Activated naive CD4-positive, alpha-beta T cell (primary cell): ENCODE measurements at places on chromosomes 16 and 17.

GRCh38 chr17:79034931-79035485 is 11.0 kb downstream of the C1QTNF1 start:
- no peak for DNase-seq

DNA sequence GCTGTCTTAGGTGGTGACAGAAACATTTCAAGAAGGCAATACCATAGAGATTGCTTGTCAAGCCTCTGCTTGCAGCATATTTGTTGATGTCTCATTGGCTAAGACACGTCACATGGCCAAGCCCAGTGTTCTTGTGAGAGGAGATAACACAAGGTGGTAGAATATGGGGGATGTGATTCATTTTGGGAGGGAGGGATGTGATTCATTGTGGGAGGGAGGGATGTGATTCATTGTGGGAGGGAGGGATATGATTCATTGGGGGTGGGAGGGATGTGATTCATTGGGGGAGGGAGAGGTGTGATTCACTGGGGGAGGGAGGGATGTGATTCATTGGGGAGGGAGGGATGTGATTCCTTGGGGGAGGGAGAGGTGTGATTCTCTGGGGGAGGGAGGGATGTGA is 470.5 kb upstream of the SALL1 start:
- no peak for DNase-seq

- no peak for DNase-seq
Measured at GRCh38 chr17:11332706-11333105, 91.7 kb downstream of the SHISA6 start.

GRCh38 chr16:88957887-88958577 is 19.0 kb downstream of the CBFA2T3 start:
- DNase-seq, result no peak

- no peak for DNase-seq
Measured at GRCh38 chr16:68074850-68075555, 10.2 kb upstream of the NFATC3 start.

DNA sequence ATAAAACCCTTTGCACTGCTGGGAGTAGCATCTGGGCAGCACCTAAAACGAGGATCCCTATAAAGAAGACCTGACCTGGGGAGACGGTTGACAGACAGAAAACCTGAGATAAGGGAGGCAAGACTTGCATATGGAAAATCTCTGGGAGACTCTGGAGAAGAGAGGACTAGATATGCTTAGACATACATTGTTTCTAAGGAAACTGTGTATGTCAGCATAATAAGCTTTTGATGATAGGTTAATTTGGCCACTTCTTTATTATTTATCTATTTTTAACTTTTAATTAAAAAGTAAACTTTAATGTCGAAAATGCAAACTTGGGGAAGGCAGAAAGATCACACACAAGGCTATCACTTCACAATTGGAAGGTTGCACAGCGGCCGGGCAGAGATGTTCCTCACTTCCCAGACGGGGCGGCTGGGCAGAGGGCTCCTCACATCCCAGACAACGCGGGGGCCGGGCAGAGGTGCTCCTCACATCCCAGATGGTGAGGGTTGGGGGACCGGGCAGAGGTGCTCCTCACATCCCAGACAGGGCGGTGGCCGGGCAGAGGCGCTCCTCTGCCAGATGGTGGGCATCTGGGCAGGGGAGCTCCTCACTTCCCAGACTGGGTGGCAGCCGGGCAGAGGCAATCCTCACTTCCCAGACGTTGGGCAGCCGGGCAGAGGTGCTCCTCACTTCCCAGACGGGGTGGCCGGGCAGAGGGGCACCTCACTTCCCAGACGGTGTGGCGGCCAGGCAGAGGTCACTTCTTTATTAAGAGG is 64.3 kb upstream of the HS3ST3A1 start:
- DNase-seq, result no peak

- no peak for DNase-seq
Measured at GRCh38 chr17:62882284-62882683, 74.2 kb upstream of the MARCHF10 start.

GRCh38 chr17:28901866-28902818 is 737 bp downstream of the DHRS13 start:
- no peak for DNase-seq

DNA sequence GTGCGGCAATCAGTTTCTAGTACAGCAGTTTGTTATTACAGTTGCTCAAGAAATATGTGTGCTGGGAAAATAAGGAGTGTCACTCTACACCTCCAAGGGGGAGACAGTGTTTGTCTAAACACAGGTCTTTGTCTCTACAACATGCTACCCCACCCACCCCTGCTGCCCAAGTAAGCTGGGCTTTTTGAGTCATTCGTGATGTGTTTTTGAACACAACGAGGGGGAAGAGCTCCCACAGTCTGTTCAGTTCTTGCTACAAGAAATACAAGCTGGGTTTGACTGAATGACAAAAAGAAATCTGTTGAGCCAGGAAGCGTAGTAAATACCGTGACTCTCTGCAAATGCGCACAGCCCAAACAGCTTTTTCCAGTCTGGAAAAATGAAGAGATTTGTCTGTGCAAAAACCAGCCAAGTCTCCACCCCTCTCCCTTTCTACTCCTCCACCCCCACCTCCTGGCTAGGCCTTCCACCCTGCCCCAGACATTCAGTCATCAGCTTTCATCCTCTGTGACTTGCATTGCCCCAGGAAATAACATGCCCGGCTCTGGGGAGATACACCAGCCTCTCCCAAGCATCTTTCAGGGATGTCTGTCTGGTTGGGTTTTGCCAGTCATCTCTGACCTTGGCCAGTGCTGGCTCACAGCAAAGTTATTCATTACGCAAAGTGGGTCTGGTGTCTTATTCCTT is 25.7 kb downstream of the CHD9 start:
- no peak for DNase-seq

DNA sequence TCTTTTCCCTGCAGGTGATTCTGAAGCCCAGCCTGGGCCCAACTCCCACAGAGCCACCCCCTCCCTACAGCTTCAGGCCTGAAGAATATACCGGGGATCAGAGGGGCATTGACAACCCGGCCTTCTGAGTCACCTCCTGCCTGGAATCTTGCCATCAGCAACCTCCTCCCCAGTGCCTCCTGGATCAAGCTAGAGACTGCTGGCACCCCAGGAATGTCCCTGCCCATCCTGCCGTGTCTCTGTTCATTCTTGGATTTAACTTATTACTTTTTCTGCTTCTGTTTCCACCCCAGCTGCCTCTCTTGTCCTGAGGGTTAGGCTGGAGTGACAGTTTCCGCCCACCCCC is 4.9 kb downstream of the TMEM92 start:
- DNase-seq, result no peak

DNA sequence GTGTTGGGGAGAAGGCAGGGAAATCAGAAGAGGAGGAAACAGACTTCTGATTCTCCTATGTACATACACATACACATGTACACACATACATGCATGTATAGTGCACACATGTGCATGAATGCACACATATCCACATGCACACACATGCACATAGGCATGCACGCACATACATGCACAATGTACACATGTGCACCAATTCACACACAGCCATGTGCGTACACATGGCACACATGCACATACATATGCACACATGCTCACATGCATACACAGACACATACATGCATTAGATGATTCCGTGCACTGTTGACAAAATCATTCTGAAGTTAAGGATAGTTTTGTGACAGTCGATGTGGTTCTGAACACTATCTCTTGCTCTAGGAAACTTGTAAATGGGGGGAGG is 214.0 kb upstream of the CDH13 start:
- DNase-seq, result no peak

DNA sequence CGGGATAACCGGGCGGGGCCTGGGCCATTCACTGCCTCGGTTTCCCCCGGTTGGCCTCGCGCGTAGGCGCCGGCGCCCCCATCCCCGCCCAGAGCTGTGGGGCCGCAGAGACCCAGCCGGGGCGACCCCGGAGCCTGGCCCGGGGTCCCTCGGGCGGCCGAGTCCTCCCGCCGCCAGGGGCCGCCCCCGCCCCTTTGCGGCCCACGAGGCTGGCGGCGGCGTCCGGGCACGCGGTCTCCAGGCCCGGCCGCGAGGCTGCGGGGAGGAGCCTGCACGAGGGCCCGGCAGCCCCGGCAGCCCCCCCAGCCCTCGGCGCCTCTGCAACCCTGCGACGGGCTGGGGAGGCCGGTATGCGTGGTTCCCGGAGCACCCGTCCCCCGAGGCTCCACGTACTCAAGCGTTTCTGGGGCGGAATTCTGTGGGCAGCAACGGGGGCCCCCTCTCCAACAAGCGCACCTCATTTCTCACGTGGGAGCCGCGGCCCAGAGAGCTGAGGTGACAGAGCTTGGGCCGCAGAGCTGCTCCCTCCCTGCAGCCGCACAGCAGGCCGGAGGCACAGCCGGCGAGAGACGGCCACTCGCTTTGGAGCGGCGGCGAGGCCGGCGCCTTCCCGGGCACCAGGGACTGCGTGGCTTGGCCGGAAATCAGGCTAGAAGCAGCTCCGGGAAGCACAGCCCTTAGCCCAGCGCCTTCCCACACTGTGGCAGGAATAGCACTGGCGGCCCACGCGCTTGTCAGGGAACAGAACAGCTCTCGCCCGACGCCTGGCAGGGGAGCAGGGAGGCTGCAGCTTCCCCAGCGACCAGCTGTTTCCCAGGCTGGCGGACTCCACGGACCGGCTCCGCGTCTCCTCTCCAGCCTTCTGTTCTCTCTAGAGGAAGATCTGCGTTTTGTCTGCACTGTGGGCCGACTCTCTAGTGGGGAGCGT is 867 bp upstream of the LIMD2 start:
- DNase-seq, result no peak

DNA sequence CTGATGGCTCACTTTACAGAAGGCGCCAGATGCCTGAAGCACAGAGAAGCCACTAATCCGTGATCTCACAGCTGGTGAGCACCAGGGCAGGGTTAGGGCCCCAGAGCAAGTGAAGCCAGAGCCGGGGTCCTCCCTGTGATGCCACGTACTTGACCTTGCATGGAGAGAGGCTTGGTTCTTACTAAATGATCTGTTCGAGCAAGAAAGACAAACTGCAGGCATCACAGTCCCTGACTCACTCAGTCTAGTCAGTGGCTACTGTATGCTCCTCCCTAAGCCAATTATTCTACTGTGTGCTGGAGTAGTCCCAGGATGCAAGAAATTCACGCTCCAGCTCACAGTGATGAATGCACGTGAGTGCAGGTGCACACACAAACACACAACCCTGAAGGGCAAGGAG is 55.4 kb downstream of the SDK2 start:
- DNase-seq, result no peak

DNA sequence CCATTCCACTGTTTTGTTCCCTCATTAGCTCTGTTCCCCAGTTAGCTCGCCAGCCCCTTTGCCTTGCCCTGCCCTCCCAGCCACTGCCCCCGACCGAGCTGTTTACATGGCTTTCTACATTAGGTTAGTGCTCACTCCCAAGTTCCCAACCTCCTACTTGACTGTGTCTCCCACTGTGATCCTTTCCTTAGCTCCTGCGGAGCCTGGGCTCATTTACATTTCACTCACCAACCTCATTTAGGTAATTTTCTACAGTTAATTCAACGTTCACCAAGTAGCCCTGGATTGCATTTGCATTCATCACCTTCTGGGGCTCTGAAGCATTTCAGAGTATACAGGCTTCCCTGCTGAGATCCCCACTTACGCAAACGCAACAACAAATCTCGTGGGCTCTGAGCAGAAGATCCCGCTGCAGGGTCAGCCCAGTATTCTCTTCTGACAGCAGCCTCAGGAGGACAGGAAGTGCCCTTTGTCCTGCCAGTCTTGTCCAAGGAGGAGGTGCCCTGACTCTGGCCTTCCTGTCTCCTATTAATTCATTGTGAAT is 325.8 kb upstream of the CCL2 start:
- DNase-seq, result no peak

DNA sequence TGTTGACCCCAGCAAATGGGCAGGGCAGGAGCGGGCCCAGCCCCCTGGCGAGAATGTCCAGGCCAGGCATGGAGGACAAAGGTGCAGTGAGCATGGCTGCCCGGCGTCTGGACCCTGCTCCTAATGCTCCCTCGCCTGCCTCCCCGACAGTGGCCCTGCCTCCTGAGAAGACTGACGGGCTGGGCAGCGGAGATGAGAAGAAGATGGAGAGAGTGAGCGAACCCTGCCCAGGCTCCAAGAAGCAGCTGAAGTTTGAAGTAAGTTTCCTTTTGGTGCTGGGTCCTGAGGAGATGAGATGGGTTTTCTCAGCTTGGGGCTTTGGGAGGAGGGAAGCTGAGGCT is 59.7 kb downstream of the SNX20 start:
- no peak for DNase-seq

GRCh38 chr17:53543472-53543871 is 279.3 kb upstream of the KIF2B start:
- DNase-seq, result no peak

DNA sequence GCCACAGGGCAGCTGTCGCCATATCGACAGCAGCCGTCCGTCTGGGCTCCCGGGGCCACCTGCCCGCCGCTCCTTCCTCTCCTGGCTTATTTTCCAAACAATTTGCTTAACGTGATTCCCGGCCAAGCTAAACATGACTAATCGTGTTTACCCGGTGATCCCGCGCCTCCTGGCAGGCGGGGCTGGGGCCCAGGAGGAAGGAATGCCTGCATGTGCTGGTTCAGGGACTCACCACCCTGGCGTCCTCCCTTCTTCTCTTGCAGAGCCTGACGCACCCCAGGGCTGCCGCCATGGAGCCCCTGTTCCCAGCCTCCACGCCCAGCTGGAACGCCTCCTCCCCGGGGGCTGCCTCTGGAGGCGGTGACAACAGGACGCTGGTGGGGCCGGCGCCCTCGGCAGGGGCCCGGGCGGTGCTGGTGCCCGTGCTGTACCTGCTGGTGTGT is 6.1 kb downstream of the SSTR5 start:
- no peak for DNase-seq

GRCh38 chr17:44108440-44109311 is 14.8 kb downstream of the HDAC5 start:
- DNase-seq, result no peak

GRCh38 chr16:85733155-85733838 is 17.6 kb downstream of the C16orf74 start:
- no peak for DNase-seq

- DNase-seq, result no peak
Measured at GRCh38 chr17:56835264-56835585, 1.3 kb downstream of the DGKE start.

GRCh38 chr17:76141212-76142038 is at the start of gene FOXJ1:
Gene FOXJ1 (minus strand): TSS chr17:76141245. CDS start chr17:76140395, 850 bp downstream.
- peak; percentile 83 for DNase-seq

DNA sequence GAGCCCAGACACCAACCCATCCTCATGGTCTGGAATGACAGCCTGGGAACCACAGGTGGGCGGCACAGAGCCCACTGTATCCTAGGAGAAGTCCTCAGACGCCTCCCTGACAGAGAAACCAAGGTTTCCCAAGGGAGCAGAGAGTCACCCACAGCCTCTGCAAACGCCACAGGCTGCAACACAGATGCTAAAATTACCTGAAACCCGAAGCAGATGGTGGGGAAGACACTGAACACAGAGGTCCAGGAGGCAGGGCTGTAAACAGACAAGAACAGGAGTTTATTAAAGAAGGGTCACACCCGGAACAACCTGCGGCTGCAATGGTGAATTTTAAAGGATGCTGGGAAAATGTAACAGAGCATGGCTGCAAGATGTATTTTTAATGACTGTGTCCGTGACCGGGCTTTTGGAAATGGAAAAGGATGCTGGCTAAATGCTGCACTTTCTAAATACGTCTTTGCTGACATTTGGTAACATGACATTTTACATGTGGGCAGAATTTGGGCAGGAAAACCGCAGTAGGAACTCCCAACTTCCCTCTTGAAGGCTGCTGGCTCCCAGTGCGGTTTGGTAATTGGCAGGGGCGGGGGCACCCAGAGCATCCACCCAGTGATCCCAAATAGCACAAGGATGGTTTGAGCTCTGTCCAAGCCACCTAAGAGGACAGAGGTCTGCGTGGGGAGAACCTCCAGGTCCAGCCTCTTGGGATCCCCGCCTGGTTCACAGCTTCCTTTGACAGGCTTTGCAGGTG is 13.1 kb downstream of the SLC38A8 start:
- DNase-seq, result no peak
